A549 treated with ZK216348 at 1 μM for 4 hours (cell line): ENCODE measurements at places on chromosomes 3 and 15. TPM values are rescaled to one million over a fixed set of nuclear protein-coding genes. Genes with fewer than 3 reads are reported as not detected.

The EBLN2 gene
- 0.23 to 0.56 TPM (median 0.42 TPM) in 5 replicates for total RNA-seq

The PTPRG gene
- 1.8 to 3.2 TPM (median 2.4 TPM) in 5 replicates for total RNA-seq

The PLSCR2 gene
- total RNA-seq, result not detected in 5 replicates

The SI gene
- not detected in 5 replicates for total RNA-seq

The GREM1 gene
- total RNA-seq, result 5.8 to 14.1 TPM (median 7.6 TPM) in 5 replicates

The ACTRT3 gene
- 2.9 to 3.6 TPM (median 3.4 TPM) in 5 replicates for total RNA-seq

The CD86 gene
- total RNA-seq, result not detected in 5 replicates

The PP2D1 gene
- not detected in 5 replicates for total RNA-seq

The ZPLD1 gene
- total RNA-seq, result 0.04 to 0.05 TPM in 2 of 5 replicates, not detected in the others

The GPR156 gene
- total RNA-seq, result 0.34 to 0.47 TPM (median 0.34 TPM) in 5 replicates
